Mesendoderm (in vitro differentiated cells): ENCODE measurements at places on chromosomes 16 and 17.

- peak; percentile 73 for DNase-seq
Measured at GRCh38 chr16:75305364-75306098, 54.1 kb upstream of the BCAR1 start.

GRCh38 chr17:43911904-43912303, 4.6 kb upstream of the MPP2 start:
- DNase-seq: no peak

DNA sequence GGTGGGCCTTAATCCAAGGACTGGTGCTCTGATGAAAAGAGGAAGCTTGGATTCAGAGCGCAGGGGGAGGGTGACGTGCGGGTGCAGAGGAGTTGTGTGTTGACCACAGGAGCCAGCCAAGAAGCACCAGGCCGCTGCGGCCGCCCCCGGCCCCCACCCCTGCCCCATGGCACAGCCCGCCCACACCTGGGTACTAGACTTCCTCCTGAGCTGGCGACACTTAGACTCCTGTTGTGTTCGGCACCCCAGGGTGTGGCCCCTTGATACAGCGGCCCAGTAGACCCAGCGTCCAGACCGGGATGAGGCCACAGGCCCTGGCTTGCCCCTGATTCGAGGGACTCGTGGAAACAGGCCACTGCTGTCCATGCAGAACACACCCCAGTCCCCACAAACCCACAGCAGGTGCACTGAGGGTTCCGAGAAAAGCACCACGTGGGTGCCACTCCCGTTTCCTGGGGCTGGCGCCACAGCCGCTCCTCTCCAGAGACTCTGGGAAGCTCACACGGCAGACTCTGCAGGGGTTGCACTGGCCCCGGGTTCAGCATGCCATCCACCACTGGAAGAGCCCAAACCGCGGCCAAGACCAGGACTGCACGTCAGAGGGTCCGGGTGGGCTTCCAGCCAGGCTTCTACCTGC, 5.7 kb upstream of the SNAI3 start:
- DNase-seq: no peak

DNA sequence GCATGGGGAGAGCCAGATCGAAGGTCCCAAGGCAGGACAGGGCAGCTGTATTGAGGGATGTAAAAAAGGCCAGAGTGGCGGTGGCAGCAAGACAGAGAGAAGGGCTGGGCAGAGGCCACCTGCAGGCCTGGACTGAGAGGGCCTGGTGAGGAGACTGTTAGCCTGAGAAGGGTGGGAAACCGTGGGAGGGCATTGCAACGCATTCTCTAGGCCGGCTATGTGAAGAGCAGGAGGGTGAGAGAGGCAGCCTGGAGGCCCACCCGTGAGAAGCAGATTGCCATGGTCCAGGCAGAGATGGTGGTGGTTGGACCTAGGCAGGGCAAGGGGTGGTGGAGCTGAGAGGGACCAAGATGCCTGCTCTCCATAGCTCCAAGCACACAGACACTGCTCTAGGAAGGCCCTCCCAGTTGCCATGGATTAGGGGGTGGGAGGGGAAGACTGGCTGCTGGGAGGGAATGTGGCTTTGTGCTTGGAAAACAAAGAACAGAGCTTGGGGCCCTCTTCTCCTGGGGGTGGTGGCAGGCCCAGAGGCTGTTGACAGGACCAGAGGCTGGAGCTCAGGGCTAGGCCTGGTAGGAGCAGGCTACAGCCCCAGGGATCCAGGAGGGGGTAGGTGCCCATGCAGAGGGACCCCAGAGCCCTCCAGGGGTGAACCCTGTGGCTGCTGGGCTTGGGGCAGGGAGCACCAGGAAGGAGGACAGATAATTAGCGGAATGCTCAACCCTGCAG, 12.4 kb upstream of the TCAP start:
- peak; percentile 85 for DNase-seq

GRCh38 chr16:24539850-24540601, 660 bp downstream of the RBBP6 start:
- no peak for DNase-seq

- no peak for DNase-seq
Measured at GRCh38 chr17:78170692-78171590, 2.6 kb downstream of the SYNGR2 start.

- no peak for DNase-seq
Measured at GRCh38 chr17:42591411-42591810, 13.9 kb upstream of the PSMC3IP start.

DNA sequence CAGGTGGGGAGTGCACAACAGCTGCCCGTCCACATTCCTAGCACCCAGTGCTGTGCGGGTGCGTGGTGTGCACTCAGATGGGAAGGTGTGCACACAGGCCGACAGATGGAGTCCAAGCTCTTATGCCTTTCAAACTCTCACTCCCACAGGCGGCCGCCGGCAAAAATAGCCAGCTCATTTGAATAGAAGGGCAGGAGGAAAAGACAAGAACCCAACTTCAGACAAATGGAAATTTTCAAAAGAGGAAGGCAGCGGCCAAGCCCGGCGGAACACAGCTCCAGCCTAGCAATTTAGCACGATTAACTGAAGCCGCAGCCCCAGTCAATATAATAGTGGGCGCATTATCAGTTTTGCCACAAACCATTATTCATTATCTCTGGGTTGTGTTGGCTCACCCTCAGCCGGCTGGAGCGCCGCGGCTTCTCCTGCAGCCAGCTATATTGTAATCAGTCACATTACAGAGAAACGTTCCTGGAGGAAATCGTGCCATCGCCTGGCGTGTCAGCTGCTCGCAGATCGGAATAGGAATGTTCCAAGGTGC, 103.9 kb upstream of the SEC14L1 start:
- DNase-seq: no peak

DNA sequence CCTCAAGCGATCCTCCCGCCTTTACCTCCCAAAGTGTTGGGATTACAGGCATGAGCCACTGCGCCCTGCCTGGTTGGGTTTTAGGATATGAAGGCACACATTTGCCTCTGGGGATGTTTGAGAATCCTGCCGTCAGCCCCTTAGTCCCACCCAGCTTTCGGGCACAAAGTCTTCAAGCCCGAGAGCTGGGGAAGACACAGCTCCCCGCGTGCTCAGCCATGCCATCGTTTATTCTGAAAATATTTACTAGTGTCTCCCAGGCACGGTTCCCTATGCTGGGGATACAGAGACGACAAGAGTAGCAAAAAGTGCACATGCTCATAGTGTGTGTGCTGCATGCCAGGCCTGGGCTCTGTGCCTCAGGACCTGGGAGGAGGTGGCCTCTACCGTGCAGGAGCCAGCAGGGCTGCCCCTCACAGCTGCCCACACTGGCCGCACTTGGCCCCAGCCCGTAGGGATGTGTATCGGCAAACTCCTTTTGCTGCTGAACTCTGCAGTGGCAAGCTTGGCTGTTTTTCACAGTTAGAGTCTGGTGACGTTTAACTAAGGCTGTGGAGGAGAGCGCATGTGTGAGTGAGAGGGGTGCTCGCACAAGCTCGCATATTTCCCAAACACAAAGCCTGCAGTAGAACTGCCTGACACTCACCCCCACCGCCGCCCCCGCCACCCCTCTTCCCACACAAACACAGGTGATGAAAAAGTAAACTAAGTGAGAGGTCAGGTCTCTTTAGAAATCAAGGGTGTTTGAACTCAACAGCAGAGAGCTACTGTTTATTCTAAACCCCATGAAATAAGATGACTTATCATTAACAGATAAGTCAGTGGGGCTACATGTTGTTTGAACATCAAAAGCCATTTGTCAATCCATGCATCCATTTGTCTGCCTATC, 266.4 kb downstream of the MRTFB start:
- DNase-seq: no peak

DNA sequence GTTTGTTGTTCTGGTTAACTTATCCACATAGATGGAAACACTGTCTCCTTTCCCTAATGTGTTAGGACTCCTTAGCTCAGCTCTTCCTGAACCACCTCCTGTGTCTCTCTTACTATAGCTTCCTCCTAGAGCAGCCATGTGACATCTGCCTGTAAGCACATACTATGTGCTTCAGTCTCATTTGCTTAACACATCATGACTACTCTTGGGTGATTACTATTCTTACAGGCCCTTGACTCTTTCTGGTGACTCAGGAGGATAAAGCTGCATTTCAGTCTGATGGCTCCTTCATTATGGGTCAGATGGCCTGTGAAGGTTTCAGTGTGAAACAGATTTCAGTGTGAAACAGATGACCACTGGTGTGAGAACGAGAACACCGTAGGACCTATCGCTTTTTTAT, 320 bp upstream of the KRTAP4-2 start:
- no peak for DNase-seq

- no peak for DNase-seq
Measured at GRCh38 chr17:16935241-16935663, 36.7 kb downstream of the TNFRSF13B start.

- DNase-seq: peak; percentile 86
Measured at GRCh38 chr16:17382949-17383863, 87.6 kb downstream of the XYLT1 start.

GRCh38 chr17:27862004-27862403, 31.2 kb downstream of the LYRM9 start:
- no peak for DNase-seq

GRCh38 chr17:56319531-56319930, 166.3 kb downstream of the ANKFN1 start:
- peak; percentile 81 for DNase-seq

DNA sequence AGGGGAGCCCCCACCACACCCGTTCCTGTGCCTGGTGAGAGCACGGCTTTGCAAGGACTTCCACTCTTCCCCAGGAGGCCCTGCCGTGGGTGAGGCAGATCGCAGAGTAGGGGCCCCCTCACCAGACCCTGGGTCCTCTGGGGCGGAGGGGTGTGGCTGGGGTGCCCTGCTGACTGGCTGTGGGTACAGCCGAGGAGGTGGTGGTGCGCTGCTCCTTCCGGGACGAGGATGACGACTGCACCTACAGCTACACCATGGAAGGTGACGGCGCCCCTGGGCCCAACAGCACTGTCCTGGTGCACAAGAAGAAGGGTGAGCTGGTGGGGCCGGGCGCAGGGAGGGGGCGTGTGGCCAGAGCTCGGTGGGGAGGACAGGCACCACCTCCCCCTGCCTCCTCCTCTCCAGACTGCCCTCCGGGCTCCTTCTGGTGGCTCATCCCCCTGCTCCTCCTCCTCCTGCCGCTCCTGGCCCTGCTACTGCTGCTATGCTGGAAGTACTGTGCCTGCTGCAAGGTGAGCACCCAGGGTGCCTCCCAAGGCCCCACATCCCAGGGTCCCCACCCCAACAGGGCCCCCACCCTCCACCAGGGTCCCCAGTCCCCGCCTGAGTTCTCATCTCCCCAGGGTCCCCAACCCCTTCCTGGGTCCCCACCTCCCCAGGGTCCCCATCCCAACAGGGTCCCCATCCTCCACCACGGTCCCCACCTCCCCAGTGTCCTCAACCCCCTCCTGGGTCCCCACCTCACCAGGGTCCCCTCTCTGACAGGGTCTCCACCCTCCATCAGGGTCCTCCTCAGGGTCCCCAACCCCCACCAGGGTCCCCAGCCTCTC, 16.1 kb downstream of the ITGB4 start:
- no peak for DNase-seq

DNA sequence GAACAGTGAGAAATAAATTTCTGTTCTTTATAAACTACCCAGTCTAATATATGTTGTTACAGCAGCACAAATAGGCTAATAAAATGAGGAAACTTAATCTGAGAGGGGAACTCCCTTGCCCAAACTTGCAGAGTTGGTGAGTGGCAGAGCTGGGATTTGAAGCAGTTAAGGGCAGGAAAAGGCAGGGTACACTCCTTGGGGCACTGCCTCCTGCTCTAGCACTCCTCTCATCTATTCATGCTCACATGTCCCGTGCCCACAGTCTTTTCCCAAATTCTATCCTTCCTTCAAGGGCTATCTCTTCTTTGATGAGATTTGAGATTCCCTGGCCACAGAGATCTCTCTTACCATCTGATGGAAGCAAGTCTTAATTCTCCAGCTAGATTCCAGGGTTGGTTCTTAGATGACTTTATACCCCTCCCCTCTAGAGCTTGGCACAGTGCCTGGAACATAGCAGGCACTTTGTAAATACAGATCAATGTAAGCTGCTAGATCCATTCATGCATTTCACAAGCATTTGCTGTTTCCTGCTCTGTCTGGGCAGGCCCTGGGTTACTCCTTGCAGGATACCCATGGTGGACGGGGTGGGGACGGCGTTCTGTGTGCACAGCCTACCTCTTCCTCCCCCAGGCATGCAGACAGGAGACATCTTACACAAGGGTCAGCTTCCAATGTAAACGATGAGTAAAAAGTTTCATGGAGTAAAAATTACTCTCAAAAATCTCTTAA, 39.2 kb upstream of the ABCC12 start:
- no peak for DNase-seq

DNA sequence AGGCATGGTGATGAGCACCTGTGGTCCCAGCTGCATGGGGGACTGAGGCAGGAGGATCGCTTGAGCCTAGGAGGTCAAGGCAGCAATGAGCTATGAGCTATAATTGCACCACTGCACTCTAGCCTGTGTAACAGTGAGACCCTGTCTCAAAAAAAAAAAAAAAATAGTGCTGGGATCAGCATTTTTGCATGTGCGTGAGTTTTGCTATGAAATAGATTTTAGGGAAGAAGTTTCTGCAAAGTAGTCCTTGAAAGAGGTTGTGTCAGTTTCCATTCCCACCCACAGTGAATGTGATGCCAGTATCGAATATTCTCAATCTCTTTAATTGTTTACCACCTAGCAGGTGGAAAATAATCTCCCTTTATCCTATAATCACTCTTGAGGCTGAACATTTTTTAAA, 26.3 kb upstream of the ARHGAP17 start:
- no peak for DNase-seq
